Left lobe of liver (tissue), 2 donors: ENCODE measurements at places on chromosomes 16 and 17. TPM values are rescaled to one million over a fixed set of nuclear protein-coding genes. Genes with fewer than 3 reads are reported as not detected.

CNEP1R1 gene
- total RNA-seq: 6.4 TPM

HEATR3 gene
- 11.9 TPM for total RNA-seq

MFAP4 gene
- 2.8 TPM for total RNA-seq

NOD2 gene
- 0.68 TPM for total RNA-seq

ZPBP2 gene
- not detected for total RNA-seq

SLC25A19 gene
- 3.6 TPM for total RNA-seq

CACNG5 gene
- not detected for total RNA-seq

ANKRD40CL gene
- total RNA-seq: not detected

HAP1 gene
- not detected for total RNA-seq

AGRP gene
- not detected for total RNA-seq

RASL10B gene
- 2.3 TPM for total RNA-seq

CDT1 gene
- 0.50 TPM for total RNA-seq

DNA sequence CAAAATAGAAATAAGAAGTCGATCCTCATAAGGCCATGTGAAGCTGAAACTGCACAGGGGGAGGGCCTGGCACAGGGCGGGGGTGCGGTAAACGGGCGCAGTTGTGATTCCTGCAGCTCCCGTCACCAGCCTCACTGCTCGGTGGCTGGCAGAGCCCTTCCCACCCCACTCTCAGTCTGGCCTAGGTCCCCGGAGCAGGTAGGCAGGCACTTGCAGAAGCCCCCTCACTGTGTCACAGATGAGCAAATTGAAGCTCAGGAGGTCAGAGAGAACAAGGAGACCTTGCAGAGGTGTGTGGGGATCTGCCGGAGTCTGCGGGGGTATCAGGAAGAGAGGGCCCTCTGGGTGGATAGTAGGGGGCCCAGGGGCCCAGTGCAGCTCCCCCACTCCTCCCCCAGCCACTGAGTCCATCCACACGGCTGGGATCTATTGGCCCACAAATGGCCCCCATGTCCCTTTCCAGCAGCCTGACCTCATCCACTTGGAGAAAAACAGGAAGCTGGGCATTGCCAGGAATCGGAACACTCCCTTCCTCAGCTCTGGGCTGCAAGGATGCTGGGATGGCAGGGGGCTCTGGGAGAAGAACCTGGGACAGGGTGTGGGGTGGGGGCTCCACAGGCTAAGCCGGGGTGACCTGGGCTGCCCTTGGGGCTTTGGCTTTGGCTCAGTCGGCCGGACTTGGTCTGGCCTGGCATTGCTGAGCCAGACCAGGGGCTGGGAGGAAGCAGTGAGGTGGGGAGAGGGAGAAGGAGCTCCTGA is 21.4 kb upstream of the MAP3K14 start:
- peak; percentile 31 for DNase-seq

DNA sequence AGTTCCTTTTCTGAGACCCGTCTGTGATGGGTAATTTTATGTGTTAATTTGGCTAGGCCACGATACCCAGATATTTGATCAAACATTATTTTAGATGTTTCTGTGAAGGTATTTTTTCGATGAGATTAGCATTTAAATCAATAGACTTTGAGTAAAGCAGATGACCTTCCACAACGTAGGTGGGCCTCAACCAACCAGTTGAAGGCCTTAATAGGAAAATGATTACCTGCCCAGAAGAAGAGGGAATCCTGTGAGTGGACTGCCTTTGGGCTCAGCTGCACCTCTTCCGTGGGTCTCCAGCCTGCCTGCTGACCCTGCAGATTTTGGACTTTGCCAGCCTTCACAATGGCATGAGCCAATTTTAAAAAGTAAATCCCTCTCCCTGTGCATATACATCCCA is 61.6 kb upstream of the WSB1 start:
- no peak for DNase-seq

DNA sequence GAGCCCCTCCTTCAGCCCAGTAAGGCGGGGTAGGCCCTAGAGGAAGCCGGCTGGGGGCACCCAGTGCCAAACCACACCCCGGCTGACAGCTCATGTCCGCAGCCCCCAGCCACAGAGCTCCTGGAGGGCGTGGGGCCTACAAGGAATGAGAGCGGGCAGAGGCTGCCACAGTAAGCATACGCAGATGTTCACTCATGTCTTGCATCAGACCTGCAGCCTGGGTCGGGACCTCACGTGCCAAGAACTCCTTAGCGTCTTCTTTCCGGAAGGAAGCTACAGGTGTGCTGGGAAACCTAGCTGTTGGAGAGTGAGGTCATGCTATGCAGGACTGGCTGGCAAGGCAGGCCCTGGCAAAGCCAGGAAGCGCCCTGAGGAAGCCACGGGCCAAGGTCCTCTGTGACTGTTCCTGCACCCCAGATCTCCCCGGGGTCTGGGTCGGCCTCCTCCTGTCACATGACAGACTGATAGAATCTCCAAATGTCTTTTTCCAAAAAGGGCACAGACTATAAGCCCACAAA is 1.6 kb downstream of the ZNF598 start:
- no peak for DNase-seq

- DNase-seq: no peak
Measured at GRCh38 chr16:24988129-24988518, 27.0 kb downstream of the ARHGAP17 start.

DNA sequence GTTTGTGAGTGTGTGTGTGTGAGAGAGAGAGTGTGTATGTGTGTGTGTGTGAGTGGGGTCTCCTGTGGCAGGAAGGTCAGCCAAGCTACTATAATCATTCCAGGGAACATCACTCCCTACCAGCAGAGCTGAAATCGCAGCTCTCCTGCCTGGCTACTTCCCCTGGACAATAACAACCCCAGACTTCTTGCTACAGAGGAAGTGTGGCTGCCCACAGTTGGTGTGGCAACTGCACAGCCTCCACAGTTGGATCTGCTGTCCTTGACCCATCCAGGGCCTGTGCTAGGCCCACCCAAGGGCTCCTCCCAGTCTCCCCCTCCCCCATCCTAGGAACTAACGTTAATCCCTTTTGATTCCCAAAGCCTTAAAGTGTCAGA is 1.5 kb downstream of the SLC13A5 start:
- peak; percentile 62 for DNase-seq

DNA sequence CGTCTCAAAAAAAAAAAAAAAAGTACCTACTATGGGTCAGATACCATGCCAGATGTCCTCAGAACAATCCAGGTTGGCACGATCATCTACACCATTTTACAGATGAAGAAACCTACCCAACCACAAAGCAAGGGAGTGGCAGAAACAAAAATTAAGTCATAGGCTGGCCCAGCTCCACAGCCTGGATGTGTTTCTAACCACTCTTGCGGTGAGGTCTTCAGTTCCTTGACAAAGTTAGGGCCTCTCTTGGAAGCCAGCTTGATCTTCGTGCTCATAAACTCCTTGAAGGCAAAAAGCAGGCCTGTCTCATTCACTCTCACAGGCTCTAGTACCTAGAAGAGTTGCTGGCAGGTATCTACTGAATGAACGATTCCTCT is 6.2 kb downstream of the GGA2 start:
- DNase-seq: no peak

DNA sequence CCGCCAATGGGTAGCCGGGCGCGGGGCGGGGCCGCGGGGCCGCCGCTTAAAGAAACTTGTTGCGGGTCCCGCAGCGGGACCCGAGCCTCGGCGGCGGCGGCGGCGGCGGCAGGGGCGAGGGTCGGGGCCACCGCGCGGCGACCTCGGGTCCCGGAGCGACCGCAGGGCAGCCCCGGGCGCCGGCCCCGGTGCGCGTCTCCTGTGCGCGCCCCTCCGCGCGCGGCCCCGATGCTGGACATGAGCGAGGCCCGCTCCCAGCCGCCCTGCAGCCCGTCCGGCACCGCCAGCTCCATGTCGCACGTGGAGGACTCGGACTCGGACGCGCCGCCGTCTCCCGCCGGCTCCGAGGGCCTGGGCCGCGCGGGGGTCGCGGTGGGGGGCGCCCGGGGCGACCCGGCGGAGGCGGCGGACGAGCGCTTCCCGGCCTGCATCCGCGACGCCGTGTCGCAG is at the start of gene SOX8:
Gene SOX8 (plus strand): TSS at position 76 of the 450 bp plus-strand sequence. CDS start 153 bp downstream, at position 229.
- no peak for DNase-seq

- peak; percentile 78 for DNase-seq
Measured at GRCh38 chr17:68435876-68436842, 21.1 kb downstream of the WIPI1 start.

- DNase-seq: no peak
Measured at GRCh38 chr16:12334071-12334470, 357.5 kb downstream of the SNX29 start.

- no peak for DNase-seq
Measured at GRCh38 chr17:39800540-39800939, 62.8 kb downstream of the GRB7 start.

- no peak for DNase-seq
Measured at GRCh38 chr17:60724647-60725046, 47.0 kb downstream of the BCAS3 start.

GRCh38 chr16:83510906-83511305 is 296.9 kb upstream of the HSBP1 start:
- no peak for DNase-seq

- DNase-seq: no peak
Measured at GRCh38 chr16:87067836-87068761, 249.1 kb downstream of the C16orf95 start.

GRCh38 chr17:28317966-28318758 is 838 bp upstream of the TMEM97 start:
- DNase-seq: no peak

DNA sequence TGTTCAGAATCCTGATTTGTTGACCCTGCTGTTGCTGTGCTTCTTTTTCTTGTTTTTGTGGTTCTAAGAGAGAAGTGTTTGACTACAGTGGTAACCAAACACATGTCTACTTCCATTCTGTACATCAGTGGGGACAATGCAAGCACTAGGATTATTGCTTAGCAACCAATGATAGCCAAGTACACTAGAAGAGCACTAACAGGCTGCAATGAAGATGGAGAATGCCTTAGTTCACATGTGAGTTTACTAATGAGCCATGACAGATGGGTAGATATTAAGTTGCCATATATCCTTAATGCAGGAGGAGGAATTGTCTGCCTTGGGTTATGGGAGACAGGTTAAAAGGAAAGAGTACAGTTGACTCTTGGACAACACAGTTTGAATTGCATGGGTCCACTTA is 8.3 kb downstream of the EFCAB5 start:
- no peak for DNase-seq

DNA sequence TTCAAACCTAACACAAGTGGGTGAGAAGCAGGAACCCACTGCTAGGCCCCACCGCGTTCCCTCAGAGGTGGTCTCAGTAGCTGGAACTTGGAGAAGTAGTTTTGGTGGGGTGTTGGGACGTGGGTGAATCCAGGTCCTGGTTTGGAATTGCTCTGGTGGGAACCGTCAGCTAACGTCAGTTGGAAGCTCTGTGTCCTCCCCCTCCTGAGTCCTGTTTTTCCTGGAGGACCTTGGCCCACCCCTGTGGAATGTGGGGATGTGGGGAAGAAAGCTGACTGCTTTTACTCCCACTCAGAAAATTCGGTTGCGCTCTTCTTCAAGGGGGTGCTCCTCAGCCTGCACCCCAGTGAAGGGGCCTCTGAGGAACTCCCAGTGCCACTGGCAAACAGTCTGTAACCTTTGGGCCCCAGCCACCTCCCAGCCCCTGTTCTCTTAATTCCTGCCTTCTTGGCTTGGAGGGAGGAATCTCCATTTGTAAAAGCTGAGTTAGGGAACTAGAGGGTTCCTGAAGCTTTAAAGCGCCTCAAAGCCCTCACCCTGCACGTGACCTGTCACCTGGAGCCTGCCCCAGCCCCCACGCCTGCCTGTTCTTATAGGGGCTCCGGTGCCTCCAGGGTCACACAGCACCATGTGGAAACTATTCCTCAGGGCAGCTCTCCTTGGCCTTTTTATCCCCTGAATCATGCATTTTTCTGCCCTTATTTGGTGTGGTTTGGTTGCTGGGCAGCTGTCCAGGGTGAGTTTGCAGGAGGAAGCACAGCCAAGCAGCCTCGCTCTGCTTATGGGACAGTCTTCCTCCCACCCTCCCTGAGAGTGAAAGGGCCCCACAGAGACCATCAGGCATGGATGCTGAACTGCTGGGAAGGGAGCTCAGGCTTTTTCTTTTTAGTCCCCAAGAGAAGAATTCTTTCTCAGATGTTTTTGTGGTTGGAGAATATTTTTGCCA is 16.2 kb upstream of the NAGLU start:
- peak; percentile 83 for DNase-seq

GRCh38 chr17:6453279-6454024 is 9.2 kb downstream of the PIMREG start:
- no peak for DNase-seq

DNA sequence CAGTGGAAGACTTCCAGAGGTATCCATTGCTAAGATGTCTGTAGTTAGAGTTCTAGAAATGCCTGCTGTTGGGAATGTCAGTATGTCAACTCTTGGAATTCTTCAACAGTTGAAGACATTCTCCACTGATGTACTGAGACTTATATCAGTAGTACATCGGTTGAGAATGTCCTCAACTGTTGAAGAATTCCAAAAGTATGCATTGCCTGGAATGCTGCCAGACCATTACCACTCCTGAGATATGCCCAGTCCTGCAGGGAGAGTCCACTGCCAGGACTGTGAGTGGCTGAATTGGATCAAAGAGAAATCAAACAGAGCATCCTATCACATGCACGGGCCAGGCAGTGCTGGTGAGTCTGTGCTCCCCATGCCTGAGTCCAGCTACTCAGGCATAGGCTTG is 42.0 kb downstream of the IL21R start:
- DNase-seq: no peak

- no peak for DNase-seq
Measured at GRCh38 chr17:17491031-17491471, 5.1 kb downstream of the RASD1 start.

- no peak for DNase-seq
Measured at GRCh38 chr16:11175787-11176341, 80.1 kb downstream of the SOCS1 start.

DNA sequence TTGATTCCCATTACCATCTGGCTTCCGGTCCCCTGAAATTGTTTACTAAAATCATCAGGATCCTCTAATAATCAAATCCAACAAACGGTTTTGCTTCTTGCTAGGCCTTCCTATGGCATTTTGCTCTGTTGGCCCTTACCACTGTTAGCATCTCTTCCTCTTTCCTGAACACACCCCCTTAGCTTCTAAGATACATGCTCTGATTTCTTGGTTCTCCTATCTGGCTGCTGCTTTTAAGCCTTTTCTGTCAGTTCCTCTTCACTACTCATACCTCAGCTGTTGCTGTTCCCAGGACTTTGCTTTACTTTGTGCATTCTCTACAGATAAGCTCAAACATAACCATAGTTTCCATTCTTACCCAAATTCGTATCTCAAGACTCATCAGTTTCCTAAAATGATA is 11.4 kb downstream of the CAPNS2 start:
- no peak for DNase-seq

GRCh38 chr16:28930652-28931051 is 1.1 kb upstream of the CD19 start:
- no peak for DNase-seq

DNA sequence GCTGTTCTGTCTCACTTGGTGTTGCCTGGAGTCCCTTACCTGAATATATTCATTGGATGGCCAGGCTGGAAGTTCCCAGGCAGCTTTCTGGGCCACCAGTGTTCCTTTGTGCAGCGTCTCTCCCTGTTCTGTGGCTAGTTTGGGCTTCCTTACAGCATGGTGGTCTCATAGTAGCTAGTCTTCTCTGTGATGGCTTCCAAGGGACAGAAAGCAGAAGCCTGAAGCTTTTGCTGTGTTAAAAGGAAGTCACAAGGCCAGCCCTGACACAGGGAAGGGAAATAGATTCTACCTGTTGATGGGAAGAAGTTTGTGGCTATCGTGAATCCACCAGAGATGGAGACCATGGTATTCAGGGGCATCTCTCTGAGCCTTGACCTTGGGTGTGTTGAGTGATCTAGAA is 34.6 kb downstream of the PLCG2 start:
- no peak for DNase-seq

GRCh38 chr16:69012906-69013305 is 92.5 kb upstream of the HAS3 start:
- no peak for DNase-seq

- DNase-seq: peak; percentile 58
Measured at GRCh38 chr17:63698886-63699637, 863 bp downstream of the LIMD2 start.

GRCh38 chr16:75836347-75837010 is 110.2 kb upstream of the CPHXL start:
- DNase-seq: no peak
